ENCODE measurements at places on chromosomes 12 and 14. TPM values are rescaled to one million over a fixed set of nuclear protein-coding genes. Genes with fewer than 3 reads are reported as not detected.
A peak's percentile ranks its signal among the peaks of the same experiment; 100 is the strongest.

TTC5 gene
- total RNA-seq = 10.7 TPM

CLEC4D gene
- total RNA-seq = not detected

BHLHE41 gene
- total RNA-seq = 2.7 TPM

KRT6C gene
- not detected for total RNA-seq

MSRB3 gene
- 35.3 TPM for total RNA-seq

PLA2G1B gene
- not detected for total RNA-seq

ESPL1 gene
- total RNA-seq = 4.8 TPM

FANCM gene
- total RNA-seq = 4.8 TPM

KRT77 gene
- not detected for total RNA-seq

ANKS1B gene
- total RNA-seq = not detected

HOXC12 gene
- total RNA-seq = not detected

TAS2R43 gene
- total RNA-seq = not detected

SLC38A4 gene
- not detected for total RNA-seq

PLCZ1 gene
- not detected for total RNA-seq

JKAMP gene
- 61.8 TPM for total RNA-seq

GRCh38 chr12:3540387-3540990 is 49.5 kb downstream of the PRMT8 start:
- no peak for DNase-seq

DNA sequence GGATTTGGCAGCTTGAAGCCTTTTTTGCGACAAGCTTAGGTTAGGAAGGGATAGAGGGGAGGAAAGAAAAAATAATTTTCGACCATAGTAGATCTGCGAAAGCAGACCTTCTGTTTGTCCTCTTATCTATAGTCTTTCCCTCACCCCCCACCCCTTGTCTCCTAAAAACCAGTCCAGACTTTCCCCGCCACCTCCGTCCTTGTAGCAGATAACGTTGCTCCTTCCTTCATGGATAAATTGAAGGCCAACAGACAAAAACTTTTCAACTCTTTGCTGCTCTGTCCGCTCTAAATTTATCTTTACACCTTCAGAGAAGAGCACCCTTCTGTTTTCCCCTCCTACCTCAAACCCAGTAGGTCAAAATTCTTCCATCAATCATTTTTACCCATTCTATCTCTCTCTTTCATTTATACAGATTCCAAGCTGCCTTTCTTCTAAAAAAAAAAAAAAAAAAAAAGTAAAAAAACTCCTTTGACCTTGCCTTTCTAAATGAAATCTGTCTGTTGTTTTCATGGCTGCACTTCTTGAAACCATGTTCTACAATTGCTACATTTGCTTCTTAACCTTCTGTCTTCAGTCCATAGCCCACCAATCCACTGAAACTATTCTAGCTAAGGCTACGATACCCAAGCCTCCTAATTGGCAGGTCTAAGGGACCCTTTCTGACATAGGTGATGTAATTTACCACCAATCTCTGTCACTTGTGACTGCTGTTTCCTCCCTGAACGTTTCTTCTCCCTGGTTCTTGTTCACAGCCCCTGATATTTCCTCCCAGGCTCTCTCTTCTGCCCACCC is 11.1 kb upstream of the NEMF start:
- DNase-seq = no peak

DNA sequence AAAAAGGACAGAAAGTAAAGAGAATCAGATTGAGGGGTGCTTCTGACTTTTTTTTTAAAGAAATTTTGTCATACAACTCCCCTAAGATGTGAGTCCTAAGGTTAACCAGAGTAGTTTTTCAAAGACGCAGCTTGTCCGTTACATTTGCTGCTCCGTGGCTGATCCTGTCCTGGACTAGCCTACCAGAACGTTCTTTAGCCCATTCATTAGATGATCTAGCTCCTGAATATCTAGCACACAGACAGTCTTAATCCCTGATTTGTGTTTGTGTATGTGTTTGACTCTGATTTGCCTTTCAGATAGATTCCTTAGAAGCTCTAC is 60.3 kb downstream of the SAMD4A start:
- no peak for DNase-seq

DNA sequence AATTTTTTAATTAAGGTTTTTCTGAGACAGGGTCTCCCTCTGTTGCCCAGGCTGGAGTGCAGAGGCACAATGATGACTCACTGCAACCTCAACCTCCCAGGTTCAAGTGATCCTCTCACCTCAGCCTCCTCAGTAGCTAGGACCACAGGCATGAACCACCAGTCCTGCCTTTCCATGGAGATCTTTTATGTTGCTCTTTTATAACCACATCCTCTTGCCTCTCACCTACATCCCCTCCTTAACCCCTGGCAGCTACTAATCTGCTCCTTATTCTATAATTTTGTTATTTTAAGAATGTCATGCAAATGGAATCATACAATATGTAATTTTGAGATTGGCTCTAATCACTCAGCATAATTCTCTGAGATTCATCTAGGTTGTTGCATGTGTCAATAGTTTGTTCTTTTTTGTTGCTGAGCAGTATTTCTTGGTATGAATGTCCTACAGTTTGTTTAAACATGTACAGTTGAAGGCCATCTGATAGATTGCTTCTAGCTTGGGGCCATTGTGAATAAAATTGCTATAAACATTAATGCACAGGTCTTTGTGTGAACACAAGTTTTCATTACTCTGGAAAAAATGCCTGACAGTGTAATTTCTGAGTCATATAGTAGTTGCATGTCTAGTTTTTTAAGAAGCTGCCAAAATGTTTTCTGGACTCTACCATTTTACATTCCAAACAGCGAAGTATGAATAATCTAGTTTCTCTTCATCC is 249.2 kb upstream of the AMIGO2 start:
- no peak for DNase-seq

GRCh38 chr12:123839826-123840225 is 77.7 kb downstream of the DNAH10 start:
- no peak for DNase-seq

DNA sequence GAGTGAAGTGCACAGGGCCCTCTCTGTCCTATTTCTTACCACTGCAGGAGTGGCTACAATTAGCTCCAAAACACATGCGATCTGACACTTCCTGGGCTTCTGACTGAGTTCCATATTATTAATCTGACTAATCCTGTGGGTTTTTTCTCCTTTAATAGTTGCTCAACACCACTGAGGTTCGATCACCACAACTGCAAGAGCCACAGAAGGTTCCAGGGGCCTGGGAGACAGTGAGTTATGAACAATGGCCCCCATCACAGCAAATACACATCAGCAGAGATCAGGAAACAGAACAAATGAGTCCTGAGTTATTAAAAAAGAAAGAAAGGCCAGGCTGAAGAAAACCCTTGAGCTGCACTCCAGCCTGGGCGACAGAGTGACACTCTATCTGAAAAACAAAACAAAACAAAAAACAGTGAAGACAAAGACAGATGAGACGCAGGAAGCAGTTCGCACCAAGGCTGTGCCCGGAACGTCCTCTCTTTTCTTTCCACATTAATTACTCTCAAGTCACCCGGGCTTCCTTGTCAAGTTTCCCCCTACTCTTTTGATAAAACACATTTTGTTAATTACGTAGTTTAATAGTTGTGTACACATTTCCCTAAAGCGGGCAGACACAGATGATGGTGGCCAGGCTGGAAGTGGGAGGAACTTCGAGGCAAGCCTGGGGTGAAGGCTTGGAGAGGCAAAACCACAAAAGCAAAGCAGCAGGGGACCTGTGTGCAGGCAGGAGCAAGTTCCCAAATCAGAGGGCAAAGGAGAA is 42.7 kb downstream of the CDC42BPB start:
- DNase-seq = no peak

GRCh38 chr14:97477353-97477752 is 680.2 kb downstream of the VRK1 start:
- no peak for DNase-seq

GRCh38 chr12:120064054-120064940 is 52.3 kb downstream of the RAB35 start:
- no peak for DNase-seq

DNA sequence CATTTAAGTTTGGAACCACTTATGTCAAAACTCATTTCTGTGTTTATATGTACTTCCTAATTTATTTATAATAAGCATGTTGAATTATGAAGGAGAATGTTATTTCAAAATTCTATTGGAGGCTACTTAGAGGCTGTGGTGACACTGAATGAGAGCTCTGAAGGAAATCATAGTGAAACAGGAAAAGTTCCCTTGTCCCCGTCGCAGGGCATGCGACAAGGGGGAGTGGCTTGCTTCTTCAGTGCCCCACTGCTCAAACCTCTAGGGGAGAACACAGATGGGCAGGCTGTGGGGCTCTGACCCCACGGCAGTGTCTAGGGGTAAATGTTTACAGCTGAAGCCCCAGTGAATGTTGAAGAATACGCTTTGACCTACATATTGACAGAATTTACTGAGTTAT is 261.9 kb downstream of the RAD51B start:
- DNase-seq = no peak

DNA sequence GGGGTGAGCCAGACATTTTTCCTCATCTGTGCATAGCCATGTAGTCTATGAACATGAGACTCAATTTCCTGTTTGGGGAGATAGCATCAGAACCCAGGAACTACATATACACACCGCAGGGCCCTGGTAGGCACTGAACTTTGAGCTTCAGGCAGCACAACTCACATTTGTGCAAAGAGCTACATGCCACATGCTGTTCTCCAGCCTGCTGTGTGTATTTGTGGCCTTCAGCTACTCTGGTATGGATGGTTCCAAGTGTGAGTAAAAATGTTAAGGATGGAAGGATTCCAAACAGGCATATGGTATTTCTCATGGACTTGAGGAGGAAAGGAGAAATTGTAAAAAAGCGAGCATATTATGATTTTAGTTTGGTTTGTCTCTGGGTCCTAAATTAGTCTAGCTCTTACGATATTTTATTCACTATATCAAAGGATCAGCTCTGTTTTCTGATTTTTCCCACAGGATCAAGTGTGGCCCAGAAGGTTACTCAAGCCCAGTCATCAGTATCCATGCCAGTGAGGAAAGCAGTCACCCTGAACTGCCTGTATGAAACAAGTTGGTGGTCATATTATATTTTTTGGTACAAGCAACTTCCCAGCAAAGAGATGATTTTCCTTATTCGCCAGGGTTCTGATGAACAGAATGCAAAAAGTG is 422.4 kb upstream of the OR4E1 start:
- DNase-seq = no peak

GRCh38 chr12:31238764-31239387 is 87.1 kb downstream of the SINHCAF start:
- peak; percentile 12 for DNase-seq

- DNase-seq = no peak
Measured at GRCh38 chr14:94320243-94320642, 2.9 kb downstream of the SERPINA6 start.

DNA sequence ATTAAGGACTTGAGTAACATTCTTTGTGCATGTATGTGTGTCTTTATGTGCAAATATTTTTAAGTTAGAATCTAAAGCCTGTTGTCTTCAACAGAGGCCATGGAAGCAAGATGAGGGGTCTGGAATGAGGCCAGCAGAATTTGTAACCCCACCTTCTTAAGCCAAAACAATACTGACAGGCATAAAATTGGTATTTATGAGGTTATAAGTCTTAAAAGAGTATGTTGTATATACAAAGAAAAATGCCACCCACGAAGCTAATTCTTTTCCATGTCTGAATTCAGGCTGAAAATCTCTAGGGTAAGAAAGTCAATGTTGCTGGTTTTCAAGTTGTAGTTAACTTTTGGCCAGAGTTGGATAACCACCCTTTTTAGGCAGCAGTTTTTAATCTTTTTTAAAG is 86.2 kb upstream of the TMTC1 start:
- no peak for DNase-seq

DNA sequence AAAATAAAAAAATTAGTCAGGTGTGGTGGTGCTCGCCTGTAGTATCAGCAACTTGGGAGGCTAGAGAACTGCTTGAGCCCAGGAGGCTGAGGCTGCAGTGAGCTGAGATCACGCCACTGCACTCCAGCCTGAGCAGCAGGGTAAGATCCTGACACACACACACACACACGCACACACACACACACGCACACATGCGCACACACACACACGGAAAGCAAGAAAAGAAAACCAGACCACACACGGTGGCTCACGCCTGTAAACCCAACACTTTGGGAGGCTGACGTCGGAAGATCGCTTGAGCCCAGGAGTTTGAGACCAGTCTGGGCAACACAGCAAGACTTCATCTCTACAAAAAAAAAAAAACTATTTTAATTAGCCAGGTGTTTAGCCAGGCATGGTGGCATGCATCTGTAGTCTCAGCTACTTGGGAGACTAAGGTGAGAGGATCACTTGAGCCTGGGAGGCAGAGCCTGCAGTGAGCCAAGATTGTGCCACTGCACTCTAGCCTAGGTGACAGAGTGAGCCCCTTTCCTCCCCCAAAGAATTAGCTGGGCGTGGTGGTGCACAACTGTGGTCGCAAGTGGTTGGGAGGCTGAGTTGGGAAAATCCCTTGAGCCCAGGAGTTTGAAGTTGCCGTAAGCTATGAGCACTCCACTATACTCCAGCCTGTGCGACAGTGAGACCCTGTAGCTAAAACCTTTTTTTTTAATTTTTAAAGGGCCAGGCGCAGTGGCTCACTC is 44.5 kb downstream of the HECTD1 start:
- no peak for DNase-seq

- DNase-seq = no peak
Measured at GRCh38 chr12:51244269-51244668, 5.6 kb downstream of the DAZAP2 start.

- no peak for DNase-seq
Measured at GRCh38 chr12:69331519-69331908, 16.7 kb upstream of the LYZ start.

GRCh38 chr12:119683413-119683812 is 15.5 kb downstream of the PRKAB1 start:
- no peak for DNase-seq

DNA sequence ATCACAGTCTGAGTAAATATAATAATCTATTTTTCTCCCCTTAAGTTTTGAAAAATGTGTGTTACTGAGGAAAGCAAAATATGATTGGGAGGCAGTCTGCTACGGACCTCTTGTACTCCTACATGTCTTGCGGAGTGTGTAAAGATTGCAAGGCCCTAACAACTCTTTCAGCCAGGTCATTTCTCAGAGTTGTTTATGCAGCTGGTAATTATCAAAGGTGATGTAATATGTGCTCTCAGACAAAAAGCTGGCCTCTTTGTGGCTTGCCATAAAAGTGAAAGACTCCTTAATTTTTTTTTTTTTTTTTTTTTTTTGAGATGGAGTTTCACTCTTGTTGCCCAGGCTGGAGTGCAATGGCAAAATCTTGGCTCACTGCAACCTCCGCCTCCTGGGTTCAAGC is 40.5 kb upstream of the MON2 start:
- no peak for DNase-seq

All from glomerular endothelial cell (primary cell).